ENCODE measurements at places on chromosomes 16 and 17.

DNA sequence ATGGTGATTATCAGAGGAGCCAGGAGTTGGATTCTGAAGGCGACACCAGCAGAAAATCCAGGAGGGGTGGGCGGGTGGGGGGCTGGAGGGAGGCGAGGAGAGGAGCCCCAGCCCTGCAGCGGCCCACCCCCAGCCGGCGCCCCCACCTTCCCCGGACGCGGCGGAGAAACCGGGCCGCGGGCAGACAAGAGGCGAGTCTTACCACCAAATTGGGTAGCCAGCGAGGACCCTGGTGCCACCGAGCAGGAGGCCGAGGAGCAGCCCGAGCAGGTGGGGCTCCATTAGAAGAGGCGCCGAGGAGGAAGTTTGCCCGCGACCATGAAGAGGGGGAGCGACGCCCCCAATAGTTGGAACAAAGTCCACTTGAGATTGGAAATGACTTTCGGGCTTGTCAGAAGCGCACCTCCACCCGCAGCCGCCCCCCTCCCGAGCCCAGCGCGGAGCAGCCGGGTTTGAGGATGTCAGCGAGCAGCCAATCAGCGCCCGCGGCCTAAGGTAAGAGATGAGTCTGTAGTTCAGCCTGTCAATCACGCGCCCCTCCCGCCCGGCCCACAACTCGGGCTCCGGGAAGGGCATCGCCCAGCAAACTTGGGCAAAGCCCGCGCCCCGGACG lies at the start of gene WNT3:
Gene WNT3, minus strand, starts transcription at position 377 of the 613 bp plus-strand sequence. Its CDS starts 95 bp downstream, at position 282.
- no peak for DNase-seq

DNA sequence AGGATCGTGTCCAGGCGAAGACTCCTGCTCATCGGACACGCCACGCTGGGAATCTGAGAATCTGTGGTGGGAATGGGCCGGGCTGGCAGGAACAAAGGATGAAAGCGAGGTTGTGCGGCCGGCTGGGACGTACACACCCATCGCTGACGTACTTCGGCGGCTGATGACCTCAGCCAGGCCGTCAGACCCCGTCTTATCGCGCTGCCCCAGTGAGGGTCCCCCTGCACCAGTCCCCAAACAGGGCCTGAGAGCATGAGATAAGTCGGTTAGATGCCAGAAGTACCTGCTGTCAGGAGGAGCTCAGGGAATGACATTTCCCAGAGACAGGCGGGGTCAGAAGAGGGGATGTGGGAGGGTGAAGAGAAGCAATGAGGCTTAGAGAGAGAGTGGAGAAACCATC lies 16.0 kb upstream of the SP6 start:
- no peak for DNase-seq

- no peak for DNase-seq
Measured at GRCh38 chr17:7437369-7437863, 1.9 kb upstream of the FGF11 start.

DNA sequence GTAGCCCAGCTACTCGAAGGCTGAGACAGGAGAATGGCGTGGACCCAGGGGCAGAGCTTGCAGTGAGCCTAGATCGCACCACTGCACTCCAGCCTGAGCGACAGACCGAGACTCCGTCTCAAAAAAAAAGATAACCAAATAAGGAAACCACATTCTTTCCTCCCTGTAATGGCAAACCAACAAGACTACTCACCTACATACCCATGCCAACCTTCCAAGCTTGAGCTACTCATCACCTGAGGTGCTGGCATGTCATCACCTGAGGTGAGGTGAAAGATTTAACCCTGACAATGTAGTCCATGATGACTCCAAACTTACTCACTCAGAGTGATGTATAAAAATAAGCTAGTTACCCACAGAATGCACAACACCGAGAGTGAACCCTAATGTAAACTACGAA lies 85.2 kb downstream of the SMG6 start:
- DNase-seq: no peak

DNA sequence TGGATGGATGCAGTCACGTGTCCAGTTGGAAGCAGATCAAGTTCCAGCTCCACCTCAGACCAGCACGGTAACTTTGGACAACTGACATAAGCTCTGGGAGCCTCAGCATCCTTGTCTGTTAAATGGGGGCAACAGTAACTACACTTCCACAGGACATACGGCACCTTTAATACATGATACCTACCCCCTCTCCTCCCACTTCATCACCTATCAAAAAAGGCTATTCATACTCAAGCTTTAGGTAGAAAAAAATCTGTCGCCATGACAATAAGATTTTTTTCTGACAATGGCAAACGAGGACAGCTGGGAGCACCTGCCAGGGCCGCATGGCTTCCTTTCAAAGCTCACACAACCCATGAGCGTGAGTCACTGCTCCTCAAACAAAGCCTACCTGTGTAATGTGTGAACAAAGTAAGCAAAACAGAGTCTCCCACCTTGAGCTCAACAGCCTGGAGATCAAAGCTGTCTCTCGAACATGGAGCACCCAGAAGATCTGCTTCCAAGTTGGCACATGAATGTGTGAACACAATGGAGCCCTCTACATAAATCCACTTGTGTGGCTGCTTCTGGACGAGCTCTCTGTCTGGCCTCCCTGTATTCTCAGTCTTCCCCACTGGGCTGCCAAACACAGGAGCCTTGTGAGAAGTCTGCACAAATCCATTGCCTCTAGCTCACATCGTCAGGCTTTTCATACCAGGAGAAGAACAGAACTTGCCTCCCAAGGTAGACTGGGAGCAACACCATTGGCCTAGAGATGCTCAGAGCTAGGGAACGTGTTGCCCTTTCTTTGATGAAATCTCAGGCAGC lies 459.7 kb downstream of the SOX9 start:
- peak; percentile 22 for DNase-seq

GRCh38 chr16:30895627-30896260 lies 670 bp upstream of the CTF1 start:
- DNase-seq: no peak

GRCh38 chr16:72134507-72134906 lies 37.4 kb downstream of the PMFBP1 start:
- no peak for DNase-seq

DNA sequence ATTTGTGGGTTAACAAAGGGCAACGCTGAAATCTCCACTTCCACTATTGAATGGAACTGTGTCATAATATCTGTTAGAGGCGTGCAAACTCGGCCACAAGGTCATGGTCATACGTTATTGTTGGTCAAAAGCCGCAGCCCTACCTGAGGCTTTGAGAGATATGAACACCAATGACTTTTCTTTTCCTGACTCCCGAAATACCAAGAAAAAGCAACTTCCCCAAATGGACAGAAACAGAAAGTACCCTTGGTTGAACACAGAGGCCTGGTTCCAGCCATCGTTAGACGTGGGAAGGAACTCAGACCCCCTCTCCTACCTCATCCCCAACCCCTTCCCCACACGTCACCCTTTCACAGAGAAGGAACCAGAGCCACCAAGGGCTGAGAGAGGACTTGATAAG lies 1.4 kb upstream of the PIK3R5 start:
- no peak for DNase-seq

DNA sequence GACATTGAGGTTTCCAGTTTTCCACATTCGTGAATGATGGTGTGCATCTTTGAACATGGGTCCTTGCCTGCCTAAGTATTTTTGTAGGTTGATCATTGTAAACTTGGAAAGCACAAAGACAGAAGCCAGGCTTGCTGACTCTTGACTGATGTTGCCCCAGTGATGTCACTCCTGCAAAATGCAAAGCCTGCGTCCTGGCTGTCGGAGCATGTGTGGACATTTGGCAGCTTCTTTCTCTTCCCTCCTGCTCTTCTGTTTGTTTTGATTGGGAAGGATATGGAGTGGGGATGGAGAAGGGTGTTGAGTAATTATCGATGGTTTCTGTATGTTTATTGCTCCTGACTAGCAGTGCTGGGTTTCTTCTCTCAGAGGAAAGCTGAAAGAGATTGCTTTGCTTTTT lies 3.2 kb downstream of the NDE1 start:
- no peak for DNase-seq

DNA sequence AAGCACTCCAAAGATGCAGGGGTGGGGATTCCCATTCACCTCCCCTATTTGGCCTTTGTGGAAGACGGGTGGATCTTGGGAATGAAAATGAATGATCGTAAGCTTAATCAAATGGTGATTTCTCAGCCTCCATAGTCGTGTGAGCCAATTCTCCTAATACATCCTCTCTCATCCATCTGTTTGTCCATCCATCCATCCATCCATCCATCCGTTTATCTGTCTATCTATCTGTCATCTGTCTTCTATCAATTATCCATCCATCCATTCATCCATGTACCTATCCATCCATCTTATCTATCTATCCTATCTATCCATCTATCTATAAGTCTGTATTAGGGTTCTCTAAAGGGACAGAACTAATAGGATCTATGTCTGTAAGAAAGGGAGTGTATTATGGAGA lies 7.8 kb downstream of the RNF213 start:
- DNase-seq: no peak

DNA sequence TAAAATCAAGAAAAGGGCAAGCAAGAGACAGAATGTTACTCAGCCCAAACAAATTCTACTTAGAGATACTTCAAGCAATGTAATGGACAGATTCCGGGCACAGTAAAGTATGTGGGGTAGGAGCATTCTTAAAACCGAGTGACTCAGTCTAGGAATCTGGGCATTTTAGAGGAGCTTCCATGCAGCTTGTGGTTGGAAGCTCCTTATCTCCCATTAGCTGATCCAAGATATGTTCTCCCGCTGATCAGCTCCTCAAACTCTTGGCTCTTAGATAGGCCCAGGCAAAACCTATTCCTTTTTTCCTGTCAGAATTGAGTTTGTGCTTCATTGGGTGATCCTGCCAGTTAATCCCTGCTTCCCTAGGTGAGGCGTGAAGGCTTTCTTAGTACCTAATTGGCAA lies 303.3 kb downstream of the CEP112 start:
- no peak for DNase-seq

- no peak for DNase-seq
Measured at GRCh38 chr17:27579304-27579703, 51.7 kb upstream of the LGALS9 start.

- DNase-seq: no peak
Measured at GRCh38 chr17:53719229-53719628, 103.5 kb upstream of the KIF2B start.

All from nucleus accumbens (tissue), 56 donors.